NCI-H345 (cell line): ENCODE measurements at places on chromosomes 12 and 14.

- DNase-seq: no peak
Measured at GRCh38 chr14:73381380-73382013, 76.8 kb downstream of the NUMB start.

- DNase-seq: no peak
Measured at GRCh38 chr12:104011253-104011652, 38.7 kb downstream of the GLT8D2 start.

- no peak for DNase-seq
Measured at GRCh38 chr14:42323426-42323825, 716.8 kb downstream of the LRFN5 start.

GRCh38 chr12:29534935-29535334, 37.4 kb upstream of the OVCH1 start:
- DNase-seq: no peak

- DNase-seq: peak; percentile 45
Measured at GRCh38 chr12:4987076-4988046, 56.3 kb upstream of the KCNA5 start.
